Head of caudate nucleus (tissue), 42 donors: ENCODE measurements at places on chromosomes 2 and 18.
A peak's percentile ranks its signal among the peaks of the same experiment; 100 is the strongest.

DNA sequence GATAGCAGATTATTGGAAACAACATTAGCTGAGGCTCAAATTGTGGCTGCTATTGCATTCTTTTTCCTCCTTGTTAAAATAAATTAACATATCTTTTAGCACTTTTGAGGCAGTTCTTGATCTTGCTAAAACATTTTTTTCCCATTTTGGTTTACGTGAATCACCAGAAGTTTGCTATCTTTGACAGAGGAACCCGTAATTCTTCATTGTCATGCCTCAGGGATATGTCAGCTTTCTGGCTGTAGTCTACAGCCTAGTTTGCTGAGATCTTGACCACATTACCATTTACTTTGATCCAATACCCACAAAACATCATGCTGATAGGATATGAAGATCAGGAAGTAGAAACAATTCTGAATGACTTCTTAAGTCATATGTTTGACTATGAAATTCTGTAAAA, 25.1 kb upstream of the FANCL start:
- no peak for DNase-seq

DNA sequence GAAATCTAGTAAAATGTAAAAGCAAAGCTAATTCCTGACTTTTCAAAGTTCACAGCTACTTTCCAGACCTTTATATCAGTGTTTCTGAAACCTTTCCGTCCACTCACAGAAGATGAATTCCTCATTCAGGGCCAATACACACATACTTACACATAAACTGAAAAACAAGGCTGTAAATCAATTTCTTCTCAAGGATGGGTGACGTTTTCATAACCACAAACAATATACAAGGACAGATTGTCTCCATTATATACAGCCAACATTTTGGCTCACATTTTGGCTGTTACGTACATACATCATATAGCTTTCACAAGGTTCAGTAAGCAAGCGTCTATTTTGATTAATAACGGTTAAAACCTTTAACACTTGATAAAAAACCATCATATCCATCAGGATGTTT, 1.4 kb downstream of the RPRD1A start:
- DNase-seq, result no peak

DNA sequence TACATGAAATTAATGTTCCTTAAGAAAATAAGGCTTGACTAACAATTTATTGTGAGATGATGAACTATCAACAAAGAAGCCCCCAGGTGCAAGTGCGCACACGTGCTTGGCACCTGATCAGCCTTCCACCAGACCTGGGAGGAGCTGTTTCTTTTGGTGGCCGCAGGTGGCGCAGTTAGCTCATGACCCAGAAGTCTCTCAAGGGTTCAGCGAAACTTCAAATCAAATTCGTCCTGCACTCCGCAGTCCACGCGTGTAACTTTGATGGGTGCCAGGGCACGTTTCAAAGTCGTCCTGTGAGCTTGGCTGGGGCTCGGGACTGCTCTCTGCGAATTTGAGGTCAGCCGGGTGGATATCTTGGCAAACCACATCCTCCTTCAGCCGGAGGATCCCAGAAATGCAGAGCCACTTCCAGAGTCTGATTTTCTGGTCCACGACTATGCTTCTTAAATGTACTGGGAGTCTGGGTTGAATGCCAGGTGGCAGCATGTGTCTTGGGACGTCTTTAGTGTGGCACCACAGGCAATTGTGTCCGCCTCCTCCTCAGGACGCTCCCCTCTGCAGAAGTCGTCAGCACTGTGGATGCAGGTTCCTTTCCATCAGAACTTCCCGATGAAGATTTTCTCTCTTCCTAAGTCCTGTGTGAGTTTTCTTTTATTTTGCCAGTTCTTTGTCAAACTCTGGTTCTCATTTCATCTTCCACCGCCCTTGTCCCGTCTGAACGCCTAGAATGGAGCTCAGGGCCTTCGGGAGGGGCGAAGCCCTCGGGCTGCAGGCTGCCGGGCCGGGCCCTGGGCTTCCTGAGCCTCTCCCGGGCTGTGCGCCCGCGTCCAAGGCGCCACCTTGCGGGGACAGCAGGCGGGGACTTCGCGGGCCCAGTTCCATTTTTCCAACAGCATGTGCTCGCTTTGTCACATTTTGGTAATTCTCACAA, 61.3 kb upstream of the RAPGEF4 start:
- peak; percentile 33 for DNase-seq

DNA sequence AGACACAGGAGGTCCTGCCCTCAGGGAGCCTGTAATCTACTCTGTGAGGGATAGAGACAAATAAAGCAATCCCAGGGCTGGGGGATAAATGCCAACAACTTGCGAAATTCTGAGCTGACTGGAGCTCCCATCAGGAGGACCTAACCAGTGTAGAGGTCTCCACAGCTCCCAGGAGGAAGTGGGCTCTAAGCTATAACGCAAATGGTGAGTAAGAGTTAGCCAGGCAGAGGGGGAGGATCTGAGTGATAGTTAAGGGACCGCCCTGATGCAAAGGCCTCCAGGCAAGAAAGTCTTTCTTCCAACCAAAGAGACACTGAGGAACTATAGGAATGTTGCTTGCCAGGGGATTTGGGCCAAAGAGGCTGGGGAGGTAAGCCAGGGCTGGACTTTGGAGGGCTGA, 16.0 kb upstream of the ZNF532 start:
- no peak for DNase-seq

- DNase-seq, result no peak
Measured at GRCh38 chr18:1653873-1654272, 749.2 kb downstream of the ADCYAP1 start.

DNA sequence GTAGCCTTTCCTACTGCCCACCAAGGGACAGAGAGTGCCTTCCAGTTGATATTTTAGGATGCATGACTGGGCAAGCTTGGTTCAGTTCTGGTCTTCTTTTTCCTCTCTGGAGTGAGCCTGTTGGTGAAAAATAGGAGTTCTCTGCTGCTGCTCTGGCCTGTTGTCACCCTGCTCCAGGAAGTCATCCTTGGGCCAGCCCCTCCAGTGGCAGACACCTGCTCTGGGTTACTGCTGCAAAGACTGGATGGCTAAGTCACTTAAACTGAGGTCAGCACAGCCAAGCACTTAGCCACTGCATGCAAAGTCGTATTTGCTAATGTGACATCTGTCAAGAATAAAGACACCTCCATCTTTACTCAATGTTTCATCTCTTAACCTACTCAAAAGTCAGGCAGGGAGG, 219.6 kb upstream of the ID2 start:
- DNase-seq, result no peak

DNA sequence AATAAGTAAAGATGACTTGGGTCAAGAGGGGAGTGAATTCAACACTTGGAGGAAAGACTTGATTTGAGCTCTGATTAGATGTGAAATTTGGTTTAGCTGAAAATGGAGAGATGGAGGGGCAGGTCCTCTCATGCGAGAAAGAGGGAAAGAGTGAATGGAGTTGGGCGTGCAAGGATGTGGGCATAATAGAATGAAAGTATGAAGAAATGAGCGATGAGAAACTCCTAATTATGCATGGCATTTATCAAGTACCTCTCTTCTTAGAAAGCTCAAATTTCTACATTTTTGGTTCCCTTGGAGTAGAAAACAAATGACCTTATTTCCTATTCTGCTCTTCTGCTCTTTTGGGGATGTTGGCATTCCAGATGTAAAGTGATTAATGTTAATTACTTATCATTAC, 161.5 kb downstream of the PHLPP1 start:
- DNase-seq, result no peak

GRCh38 chr2:170405326-170405725, 227.4 kb downstream of the MYO3B start:
- DNase-seq, result no peak

DNA sequence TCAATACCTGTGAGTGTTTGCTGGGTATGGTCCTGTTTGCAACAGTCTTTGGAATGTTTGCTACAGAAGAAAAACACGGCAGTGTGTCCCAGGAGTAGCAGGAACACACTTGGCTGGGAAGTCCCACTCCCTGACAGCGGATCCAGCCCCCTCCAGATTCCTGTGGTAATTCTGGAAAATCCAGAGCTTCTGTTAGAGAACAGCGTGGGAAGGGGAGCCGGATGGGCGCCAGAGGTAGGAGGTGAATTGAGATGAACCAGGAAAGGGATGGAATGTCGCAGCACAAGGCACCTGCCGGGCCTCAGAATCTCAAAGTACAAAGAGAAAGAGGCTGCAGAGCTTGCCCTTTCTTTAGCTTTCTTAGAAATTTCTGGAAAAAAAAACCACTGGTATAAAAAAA, 221.9 kb downstream of the MYT1L start:
- DNase-seq, result peak; percentile 53

DNA sequence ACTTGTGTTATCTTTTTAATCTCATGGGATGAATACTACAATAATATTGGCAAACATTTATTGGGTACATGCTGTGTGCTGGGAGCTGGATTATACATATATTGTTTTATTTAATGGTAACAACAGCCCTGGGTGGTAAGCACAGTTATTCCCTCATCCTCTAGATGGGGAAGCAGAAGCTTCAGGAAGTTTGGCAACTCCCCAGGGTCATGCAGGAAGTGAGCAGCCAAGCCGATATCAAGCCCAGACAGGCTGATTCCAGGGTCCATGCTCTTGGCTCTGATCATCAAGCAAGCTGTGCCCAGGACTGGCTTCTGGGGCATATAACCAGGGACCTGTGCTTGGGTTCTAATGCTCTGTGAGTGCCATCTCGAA, 155.8 kb downstream of the ZNF516 start:
- no peak for DNase-seq

DNA sequence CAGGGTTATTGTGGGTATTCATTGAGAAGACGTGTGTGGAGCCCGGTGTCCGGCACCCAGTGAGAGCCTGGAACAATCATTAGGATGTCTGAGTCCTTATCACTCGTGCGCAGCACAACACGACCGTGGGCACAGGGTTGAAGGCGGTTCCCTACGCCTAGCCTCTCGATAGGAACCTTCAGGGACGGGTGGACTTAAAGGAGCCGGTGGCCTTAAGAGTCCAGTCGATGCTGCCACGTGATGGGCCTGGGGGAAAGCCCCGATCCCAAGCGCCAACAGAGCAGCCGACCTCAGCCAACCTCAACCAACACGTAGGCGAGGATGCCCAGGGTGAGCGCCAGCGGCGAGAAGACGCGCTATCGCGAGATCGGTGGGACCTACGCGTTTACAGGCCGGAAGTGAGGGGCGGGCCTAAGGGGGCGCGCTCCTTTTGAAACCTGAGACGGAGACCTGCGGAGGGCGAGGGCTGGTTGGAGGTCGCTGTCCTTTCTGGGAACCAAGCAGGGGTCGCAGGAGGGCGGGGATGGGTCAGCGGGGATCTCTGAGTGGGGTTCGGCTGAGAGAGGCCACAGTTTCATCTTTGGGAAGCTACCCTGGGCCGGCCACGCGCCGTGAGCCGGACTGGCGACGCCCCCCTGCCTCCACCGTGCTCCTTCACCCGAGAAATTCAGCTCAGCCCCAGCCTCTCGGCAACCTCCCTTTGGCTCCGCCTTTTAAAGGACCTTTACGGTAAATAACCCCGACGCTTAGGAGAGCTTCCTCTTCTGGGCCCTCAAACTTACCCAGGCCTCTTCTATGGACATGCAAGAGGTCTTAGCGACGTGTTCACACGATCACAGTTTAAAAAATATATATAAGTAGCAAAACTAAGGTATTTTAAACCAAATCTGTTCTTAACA, 28.3 kb downstream of the WNT10A start:
- peak; percentile 89 for DNase-seq

DNA sequence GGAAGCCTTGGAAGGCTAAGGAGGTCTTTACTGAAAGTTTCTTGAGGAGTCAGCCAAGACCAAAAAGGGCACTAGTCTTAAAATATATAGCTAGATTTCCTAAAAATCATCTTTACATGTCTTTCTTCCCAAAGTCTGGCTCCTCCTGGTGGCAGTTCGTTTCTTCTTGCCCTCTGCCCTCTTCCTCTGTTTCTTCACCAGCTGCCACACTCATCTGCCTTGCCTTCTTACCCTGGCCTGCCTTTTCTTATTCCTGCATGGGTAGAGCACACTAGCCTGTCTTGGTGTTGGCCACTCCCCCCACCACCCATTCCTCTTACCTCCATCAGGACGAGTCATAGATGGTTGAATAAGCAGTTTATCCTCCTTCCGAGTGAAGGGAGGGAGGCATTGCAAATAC, 129.8 kb downstream of the RAPGEF4 start:
- no peak for DNase-seq

GRCh38 chr18:26999797-27000196, 134.3 kb upstream of the AQP4 start:
- no peak for DNase-seq

DNA sequence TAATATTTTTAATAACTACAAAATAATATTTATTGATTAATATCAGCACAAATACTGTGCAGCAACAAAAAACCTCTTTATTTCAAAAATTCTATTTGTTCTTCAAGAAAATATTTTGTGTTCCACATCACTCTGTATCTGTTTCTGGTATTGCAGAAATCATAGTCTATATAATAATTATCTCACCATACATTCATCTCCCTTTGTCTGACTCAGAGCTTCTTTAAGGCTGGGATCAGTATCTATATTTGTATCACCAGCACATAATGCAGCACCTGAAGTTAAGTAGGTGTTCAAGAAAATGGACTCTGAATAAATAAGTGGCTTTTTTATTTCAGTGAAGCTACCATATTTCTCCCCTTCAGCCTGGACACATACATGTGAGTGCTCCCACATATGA, 1.6 kb upstream of the MARCHF4 start:
- DNase-seq, result no peak

DNA sequence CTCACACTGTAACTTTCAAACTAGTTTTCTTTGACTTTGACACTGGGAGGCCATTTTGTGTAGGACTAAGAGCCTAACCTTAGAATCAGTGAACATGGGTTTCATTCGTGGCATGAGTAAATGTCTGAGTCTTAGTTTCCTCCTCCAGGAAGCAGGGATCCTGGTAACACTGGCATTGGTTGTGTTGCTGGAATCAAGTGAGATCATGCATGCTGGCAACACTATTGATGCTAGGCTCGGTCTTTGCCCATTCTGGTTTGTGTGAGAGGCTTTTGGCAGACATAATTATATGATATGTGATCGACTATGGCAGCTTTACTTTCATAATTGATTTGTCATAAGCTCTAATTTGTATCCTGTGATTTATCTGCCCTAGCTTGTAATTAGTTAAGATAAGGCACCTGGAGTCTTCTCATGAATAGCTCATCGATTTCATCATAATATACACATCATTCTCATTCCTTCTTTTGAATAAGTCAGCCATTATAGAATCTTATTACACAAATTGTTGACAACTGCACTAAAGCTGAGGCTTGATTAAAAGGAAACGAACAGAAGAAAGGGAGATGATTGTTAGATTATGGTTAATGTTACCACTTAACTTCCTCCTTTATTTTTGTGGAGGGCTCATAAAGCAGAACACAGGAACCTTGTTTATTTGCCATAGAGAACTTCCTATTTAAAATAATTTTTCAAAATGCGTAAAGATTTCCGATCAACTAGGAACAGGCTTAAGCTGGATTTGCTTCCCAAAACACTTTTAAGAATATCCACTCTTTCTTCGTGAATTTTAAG, 12.6 kb downstream of the PPP1R1C start:
- DNase-seq, result no peak

- peak; percentile 30 for DNase-seq
Measured at GRCh38 chr2:239509373-239510143, 108.7 kb upstream of the HDAC4 start.

DNA sequence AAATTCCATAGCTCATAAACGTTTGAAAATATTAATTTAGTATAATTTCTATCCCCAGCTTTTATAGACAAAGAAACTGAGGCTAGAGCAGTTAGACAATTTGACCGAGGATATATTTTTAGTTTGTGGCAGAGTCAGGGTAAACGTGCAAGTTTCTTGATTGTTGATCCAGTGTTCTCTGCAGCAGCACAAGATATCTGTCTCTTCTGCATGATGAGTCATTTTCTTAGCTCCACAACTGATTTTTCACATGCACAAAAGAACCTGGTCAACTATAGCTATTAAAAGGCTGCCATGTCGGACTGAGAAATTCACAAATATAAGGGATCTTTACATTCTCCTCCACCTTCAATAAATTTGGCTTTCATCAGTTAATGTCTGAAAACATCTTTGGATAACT, 143.4 kb upstream of the CYP26B1 start:
- DNase-seq, result no peak
